ENCODE measurements at places on chromosomes 16 and 17.

GRCh38 chr17:42407289-42407836, 15.7 kb downstream of the CAVIN1 start:
- peak; percentile 89 for DNase-seq

- no peak for DNase-seq
These were observed 79.4 kb downstream of the RBFOX3 start for GRCh38 chr17:79531191-79532095.

GRCh38 chr17:58710948-58711552, 18.6 kb downstream of the RAD51C start:
- DNase-seq = no peak

DNA sequence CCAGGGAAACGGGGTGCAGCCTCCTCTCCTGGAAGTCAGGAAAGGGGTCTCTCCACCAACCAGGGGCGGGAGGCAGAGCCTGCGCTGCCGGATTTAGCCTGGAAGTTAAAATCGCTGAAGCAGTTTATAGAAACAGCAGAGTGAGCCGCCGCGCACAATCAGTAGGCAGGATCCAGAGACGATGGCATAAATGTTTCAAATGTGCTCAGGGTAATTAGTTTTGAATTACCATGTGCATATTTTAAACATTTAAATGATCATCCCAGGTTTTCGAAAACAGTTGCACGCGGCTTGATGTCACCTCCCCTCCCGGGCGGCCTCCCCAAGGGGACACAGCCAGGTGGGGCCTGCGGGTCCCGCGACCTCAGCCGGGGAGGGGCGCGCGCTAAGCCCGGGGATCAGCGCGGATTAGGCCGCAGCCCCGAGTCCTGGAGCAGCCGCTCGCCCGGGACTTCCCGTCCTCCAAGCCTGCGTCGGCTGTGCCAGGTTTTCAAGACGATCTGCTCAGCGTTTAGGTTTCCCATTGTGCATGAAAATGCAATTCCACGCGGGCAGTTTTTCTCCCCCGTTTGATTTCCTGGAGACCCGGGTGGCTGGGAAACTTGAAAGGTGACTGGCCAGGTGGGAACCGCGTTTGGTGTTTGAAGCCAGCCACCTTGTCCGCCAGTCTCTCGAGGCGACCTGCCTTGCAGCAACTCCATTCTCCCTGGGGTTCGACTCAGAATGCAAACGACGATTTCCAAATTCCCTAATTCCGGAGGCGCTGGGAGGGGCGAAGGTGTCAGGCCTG, 78.3 kb downstream of the RPA1 start:
- no peak for DNase-seq

- DNase-seq = peak; percentile 45
These were observed at the start of gene USH1G for GRCh38 chr17:74922694-74923537. Gene USH1G, minus strand, starts transcription at chr17:74923255. Its CDS starts 182 bp downstream, at chr17:74923073.

Measured in GM19239 (cell line).